ENCODE measurements at places on chromosomes 12 and 14. TPM values are rescaled to one million over a fixed set of nuclear protein-coding genes. Genes with fewer than 3 reads are reported as not detected.

Gene CCDC92
- 24.6 TPM for total RNA-seq

Gene CD9
- total RNA-seq = 91.1 TPM

Gene ADSS1
- 13.0 TPM for total RNA-seq

Gene SPTB
- total RNA-seq = 2.6 TPM

Gene CLEC14A
- 25.6 TPM for total RNA-seq

DNA sequence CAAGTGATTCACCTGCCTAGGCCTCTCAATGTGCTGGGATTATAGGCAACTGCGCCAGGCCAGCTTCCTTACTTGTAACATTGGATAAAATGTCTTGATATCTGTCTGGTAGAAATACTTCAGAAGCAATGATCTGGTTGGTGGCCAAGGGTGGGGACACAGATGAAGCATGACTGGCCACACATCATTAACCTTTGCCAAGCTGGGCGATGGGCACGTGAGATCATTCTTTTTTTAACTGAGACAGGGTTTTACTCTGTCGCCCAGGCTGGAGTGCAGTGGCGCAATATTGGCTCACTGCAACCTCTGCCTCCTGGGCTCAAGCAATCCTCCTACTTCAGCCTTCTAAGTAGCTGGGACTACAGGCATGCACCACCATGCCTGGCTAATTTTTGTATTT is 31.1 kb downstream of the PLEKHH1 start:
- DNase-seq = no peak

- DNase-seq = peak; percentile 72
Observed at GRCh38 chr14:77067632-77068516, 30.2 kb upstream of the CIPC start.

GRCh38 chr12:132084621-132085290 is 59.4 kb downstream of the DDX51 start:
- DNase-seq = peak; percentile 31

DNA sequence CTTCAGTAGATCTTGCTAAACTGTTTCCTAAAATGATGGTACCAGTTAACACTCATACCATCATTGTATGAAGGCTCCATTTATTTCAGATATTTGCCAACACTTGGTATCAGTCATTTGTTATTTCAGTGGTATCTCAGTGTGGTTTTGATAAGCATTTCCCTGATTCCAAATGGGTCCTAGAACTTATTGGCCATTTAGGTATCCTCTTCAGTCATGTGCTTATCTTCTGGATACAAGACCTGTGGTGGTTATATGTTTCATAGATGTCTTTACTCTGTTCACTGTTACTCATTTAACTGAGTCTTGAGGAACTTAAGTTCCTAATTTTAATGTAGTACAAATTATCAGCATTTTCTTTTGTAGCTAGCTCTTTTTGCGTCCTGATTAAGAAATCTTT is 13.5 kb downstream of the SINHCAF start:
- no peak for DNase-seq

DNA sequence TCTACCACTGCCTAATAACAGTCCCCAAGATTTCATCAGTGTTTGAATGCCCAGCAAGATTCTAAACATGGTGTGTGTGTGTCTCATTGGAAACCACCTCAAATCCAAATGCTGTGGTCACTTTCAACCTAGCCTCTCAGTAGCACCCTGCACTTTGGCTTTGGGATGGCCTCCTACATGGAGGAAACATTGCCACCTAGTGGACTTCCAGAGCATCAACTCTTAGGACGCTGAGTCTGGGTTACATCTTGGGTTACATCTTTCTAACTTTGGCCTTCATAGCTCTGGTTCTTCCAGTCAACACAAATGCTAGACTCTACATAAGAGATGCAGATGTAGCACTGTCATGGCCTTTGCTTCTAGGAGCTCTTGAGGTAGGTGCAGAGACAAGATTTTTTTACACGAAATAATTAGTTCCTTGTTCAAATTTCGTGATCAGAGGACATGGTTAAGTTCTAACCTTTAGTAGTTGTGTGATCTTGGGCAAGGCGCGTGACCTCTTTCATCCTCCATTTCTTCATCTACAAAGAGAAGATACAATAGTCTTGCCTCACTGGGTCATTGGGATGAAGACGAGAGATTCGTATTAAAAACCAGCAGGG is 113.5 kb upstream of the VASH1 start:
- no peak for DNase-seq

DNA sequence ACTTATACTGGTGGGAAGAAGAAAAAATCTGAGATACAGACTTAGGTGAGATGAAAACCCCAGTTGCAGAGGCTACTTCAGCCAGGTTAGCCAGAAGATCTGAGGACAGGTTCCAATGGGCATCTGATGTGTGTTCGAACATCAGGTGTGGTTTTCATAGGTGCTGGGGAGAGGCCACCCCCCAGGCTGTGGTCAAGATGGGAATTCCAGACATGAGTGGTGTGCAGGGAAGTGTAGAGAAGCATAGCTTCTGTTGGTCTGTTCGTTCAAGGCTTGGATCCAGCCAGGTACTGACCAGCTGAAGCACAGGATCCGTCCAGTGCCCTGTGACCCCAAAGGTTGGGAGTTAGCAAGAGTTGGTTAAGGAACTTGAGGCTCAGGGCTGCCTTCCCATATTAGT is 85.5 kb downstream of the SSPN start:
- DNase-seq = no peak

DNA sequence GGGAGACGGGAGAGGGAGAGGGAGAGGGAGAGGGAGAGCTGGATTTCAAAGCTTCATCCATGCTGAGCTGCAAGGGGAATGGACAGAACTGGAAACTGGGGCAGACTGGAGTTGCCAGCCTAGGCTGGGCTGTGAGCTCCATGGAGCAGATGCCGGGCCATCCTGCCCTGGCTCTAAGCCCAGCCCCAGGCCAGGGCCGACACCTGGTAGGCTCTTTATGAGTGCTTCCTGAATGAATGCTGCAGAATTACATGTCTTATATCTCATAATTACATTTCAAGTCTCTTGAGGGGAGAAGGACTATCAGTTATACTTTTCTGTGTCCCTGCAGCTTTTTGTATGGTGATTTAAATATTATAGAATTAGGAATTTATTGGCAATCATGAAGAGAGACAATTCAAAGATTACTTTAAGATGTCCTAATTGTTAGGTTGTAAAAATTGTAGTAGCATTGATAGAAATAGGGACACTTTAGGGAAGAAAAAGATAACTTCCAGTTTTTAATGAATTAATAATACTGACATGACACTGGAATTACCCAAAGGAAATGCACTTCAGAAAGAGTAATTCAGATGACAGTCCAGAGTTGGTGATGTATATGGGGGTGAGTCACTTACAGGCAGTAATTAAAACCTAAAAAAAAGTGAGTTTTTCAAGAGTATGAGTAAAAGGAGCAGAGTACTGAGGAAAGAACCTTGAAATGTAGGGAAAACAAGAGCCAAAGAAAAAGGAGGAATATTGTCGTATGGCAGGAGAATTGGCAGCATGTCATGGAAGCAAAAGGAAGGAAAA is 29.0 kb downstream of the SCYL2 start:
- no peak for DNase-seq

DNA sequence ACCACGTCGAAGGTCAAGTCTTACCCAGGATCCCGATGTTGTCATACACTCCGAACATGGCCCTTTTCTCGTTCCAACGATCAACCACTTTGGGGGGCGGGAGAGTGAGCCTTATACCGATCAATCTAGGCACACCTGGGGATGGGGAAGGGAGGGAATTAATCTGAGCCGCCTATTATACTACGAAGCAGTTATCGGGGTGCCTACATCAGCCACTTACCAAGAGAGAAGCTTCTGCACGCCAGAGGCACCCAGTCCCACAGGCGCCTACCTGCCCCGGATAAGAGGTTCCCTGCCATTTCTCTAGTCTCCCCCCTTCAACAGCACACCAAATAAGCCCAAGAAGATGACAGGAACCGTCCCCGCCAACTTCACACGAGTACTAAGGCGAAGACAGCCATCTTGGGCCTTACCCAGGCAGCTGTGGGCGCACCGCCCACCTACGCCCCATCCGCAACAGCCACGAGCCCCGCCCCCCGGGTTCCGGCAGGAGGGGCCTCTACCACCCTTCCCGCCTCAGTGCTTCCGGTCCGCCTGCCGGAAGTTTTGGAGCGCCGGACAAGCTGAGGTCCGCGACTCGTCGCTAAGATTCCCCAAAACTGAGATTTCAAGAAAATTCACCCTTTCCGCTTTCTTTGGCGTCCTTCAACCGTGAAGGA is at the start of gene MRPL51:
Gene MRPL51, minus strand, starts transcription at position 425 of the 659 bp plus-strand sequence. Its CDS starts 126 bp downstream, at position 299.
- DNase-seq = peak; percentile 96

- DNase-seq = no peak
Observed at GRCh38 chr14:89352976-89353765, 63.9 kb downstream of the FOXN3 start.

GRCh38 chr12:62931477-62931876 is 3.5 kb downstream of the PPM1H start:
- DNase-seq = no peak
